ELR (cell line): ENCODE measurements at places on chromosomes 1 and 21.

DNA sequence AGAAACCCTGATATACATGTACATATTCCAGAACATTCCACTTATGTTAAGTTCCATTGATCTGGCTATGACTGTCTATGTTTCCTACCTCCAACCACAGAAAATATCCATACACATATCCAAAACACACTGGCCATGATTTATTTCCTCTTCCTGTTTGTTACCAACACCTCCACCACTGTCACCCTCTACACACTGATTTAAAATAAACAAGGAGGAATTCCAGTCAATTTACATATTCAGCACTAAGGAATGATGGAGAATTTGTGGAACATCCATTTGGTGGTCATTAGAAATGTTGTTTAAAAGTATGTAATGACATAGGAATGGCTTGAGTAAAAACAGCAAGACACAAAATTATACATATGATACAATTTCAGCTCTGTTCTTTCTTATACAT is 5.5 kb upstream of the STX6 start:
- DNase-seq = peak; percentile 66

GRCh38 chr21:31744182-31744800 is 12.4 kb upstream of the SCAF4 start:
- DNase-seq = no peak

GRCh38 chr1:193613041-193613440 is 426.6 kb upstream of the B3GALT2 start:
- no peak for DNase-seq

DNA sequence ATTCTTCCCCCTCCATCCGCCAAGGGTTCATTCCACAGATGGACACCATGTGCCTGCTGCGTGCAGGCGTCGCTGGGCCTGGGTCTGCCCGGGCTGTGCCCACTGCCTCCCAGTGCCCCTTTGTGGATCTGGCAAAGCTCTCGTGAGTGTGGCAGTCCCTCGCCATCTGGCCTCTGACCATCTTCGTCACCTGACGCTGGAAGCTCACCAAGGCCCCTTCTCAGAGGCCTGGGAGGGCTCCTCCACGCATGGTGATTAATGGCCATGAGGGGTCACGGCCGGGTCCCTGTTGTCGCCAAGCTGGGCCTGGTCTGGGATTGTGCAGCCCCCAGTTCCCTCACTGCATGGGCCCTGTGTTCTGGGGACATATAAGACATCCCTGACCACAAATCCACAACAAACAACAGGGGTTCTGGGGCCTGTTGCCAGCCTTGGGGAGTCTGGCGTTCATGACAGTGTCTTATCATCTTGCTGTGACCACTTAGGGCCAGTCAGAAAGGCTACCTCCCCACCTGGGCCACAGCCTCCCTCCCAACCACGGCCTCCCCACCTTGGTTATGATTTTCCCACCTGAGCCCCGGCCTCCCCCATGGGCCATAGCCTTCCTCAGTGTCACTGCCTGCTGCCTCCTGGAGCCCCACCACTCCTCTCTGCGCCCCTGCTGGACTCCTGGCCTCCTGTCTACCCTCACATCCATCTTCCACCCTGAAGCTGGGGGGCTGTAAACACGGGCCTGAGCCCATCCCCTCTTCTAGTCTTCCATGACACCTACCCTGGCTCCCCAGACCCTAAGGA is 27.9 kb downstream of the SLC45A1 start:
- no peak for DNase-seq

DNA sequence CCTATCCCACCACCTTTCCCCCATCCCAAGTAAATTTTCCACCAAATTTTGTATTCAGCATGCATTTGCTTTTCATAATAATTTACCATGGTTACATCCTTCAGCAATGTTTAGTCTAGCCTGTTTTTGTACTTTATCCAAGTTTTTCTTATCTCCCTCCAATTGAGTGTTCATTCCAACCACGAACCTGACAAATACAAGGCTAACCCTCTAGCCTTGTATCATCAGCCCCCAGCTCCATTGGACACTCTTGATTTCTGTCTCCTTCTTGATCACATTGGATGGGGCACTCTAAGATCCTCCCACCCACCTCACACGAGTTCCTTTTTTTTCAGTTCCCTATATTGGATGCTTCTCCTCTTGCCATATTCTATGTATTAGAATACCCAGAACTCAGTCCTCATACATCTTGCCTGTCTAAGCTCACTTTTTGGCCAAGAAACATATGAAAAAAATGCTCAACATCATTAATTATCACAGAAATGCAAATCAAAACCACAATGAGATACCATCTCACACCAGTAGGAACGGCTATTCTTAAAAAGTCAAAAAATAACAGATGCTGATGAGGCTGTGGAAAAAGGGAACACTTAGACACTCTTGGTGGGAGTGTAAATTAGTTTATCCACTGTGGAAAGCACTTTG is 40.5 kb upstream of the SLC35F3 start:
- DNase-seq = no peak

GRCh38 chr1:205225901-205226765 is 1.6 kb upstream of the TMCC2 start:
- no peak for DNase-seq

DNA sequence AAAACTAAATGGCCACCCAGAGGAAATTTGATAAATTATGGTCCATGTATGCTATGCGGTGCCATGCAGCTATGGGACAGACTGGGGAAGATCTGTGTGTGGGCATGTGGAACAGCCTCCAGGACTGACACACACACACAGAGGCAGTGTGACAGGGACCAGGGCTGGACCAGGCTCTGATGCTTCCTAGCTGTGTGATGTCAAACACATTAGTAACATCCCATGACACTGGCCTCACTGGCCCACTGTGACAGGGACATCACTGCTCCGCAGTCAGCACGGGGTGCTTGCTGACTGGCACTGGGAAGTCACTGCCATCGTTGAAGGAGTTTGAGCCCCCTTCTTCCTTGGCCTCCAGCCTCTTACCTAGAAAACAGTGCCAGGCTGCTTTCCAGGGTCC is 13.9 kb downstream of the RAP1GAP start:
- DNase-seq = no peak

- no peak for DNase-seq
Observed at GRCh38 chr1:36754366-36754765, 271.7 kb upstream of the CSF3R start.

- DNase-seq = no peak
Observed at GRCh38 chr1:55679971-55680370, 464.8 kb upstream of the USP24 start.

DNA sequence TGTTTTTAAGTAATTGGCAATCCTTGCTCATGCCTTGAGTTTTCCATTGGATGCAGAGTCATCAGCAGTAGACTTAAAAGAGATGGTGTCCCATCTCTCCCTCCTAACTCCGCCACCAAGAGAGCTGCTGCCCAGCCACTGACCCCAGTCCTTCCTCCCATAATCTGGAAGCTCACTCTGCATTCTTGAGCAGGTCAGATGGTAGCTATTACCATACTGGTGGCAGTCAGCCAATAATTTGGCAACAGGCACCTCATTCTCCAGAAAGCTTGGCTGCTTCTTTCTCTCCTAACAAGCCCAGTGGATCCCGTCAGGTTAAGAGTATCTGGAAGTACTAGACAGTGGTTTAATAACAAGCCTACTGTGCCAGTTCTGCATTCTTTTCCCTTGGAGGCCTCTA is 272.1 kb downstream of the ZNF648 start:
- no peak for DNase-seq

GRCh38 chr1:6106321-6106731 is 60.6 kb downstream of the KCNAB2 start:
- DNase-seq = no peak
